GM13976 (cell line): ENCODE measurements at places on chromosomes 4 and X.
A peak's percentile ranks its signal among the peaks of the same experiment; 100 is the strongest.

- DNase-seq, result no peak
These were observed 44.2 kb downstream of the TBC1D14 start for GRCh38 chr4:6953751-6954380.

DNA sequence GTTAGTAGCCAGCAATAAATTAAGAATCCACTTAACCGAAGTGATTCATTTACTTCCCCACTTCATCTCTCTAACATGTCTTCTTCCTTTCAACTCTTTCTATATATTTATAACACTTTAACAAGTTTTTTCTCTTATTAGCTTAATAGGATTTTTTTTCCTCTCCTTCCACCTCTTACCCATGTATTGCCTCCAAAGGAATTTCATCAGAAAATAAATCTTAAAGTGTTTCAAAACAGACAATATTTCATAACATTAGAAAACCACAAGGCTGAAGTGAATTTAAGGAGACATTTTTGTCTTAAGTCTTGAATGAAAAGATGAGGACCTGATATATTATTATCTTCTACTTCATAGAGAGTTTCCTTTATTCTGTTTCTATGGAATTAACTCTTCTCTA is 101.5 kb downstream of the PDGFC start:
- no peak for DNase-seq

DNA sequence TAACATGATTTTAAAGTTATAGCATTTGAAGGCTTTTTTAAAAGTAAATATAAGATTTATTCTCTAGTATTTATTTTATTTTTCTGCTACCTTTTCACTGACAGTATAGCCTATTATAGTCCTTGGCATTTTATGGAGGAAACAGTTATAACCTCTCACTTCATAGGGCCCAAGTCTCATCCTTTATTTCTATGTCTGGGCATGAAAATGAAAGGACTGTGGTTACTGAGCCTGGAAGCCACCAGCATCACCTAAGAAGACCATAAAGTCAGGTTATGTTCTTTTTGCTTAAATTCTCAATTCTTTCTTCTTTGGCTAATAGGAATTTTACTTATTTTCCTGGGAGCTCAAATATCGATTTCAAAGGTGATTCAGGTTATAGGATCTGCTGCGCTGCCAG is 494.7 kb upstream of the TECRL start:
- DNase-seq, result no peak

DNA sequence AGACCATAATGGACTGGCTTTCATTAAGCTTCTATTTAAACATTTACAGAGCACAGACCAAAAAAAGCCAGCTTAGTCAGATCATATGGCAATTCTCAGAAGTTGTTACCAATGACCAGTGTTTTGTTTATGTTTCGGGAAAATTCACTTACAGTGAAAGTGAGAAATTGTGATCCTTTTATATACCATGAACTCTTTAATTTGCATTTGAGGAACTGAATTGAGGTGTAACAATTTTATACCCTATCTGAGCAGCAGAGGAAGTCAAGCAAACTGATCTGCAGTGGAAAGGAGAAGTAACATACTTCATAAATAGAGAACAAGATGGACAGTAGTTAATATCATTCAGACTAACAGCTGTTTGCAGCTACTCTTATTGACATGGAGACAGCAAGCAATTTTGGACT is 97.1 kb downstream of the TMA16 start:
- peak; percentile 32 for DNase-seq

- no peak for DNase-seq
These were observed 732.6 kb upstream of the LCORL start for GRCh38 chr4:18754180-18754579.

DNA sequence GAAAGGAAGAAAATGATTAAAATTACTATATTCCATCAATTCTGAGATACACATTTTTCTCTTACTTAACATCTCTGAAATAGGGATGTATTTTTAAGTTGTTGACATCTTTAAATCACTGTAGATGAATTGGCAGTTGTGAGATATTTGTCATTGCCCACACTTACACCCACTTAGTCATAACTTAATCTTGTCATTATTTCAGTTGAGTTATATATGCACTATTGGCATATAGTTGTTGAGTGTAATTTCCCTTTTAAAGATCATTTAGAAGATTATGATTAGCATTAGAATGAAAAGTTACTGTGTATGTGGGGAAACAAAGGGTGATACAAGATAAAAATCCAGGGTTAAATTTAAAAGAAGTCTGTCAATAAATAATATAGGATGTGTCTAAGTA is 2.2 kb downstream of the AIMP1 start:
- no peak for DNase-seq

GRCh38 chr4:88937081-88937480 is 119.9 kb downstream of the FAM13A start:
- DNase-seq, result no peak

DNA sequence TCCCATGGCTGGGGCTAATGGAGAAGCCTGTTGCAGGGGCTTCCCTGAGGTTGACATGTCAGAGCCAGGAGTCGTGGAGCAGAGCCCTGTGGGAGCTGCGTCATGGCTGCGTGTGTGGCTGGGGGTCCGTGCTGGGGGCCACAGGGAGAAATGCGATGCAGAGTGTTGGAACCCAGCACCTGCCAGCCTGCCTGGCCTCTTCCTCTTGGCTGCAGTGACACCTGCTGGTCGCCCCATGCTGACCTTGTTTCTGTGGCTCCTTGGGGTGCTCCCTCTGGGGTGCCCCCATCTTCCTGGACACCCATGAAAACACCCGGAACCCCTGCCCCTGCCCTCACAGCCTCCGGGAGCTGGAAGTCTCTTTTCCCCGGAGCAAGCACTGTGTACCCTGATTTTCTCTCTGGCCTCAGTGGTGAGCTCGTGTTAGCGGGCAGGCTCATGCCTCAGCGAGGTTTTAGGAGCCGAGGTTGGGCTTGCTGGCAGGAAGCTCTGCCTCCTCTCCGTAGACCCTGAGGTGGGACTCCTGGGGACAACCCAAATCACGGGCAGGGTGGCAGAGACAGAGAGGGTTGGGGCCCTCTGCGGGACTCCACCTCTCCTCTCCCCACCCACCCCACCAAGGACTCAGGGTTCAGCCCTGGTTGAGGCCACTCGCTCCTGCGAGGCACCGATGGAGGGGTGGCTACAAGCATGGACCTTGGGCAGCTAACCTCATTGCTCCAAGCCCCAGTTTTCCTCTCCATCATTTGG is 103.7 kb downstream of the SORCS2 start:
- peak; percentile 74 for DNase-seq

DNA sequence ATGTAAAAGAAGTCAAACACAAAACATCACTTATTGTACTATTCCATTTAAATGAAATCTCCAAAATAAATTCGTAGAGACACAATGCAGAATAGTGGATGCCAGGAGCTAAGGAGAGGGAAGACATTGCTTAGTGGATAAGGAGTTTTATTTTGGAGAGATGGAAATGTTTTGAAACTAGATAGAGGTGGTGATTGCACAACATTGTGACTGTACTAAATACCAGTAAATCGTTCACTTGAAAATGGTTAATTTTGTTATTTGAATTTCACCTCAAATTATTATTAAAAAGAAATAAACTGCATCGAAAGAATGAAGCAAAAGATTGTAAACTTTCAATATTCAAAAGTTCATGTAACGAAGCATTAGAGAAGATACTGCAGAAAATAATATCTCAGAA is 9.7 kb upstream of the ACSL4 start:
- DNase-seq, result no peak

- no peak for DNase-seq
These were observed 94.9 kb upstream of the SHISA3 start for GRCh38 chr4:42302348-42302747.

- DNase-seq, result peak; percentile 11
These were observed 737.5 kb upstream of the MAGEB2 start for GRCh38 chrX:29477878-29478277.

- DNase-seq, result no peak
These were observed 84.6 kb downstream of the SYNPO2 start for GRCh38 chr4:118973295-118973694.

DNA sequence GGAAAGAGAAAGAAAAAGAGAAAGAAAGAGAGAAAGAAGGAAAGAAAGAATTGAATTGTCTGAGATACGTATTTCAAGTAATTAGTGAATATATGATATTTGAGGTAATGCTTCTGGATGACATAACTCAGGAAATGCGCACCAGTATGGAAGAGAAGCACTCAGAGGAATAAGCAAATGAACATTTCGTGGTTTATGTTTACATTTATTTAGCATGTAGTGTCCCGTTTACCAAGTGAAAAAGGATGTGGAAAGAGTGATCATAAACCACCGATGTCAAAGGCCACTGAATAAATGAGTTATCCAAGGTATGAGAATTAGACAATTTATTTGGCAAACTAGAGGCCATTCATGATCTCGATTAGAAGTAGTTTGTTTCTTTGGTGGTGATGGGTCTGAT is 200.4 kb downstream of the ARAP2 start:
- DNase-seq, result no peak

GRCh38 chr4:184288451-184289178 is 70.9 kb upstream of the ENPP6 start:
- DNase-seq, result peak; percentile 55

DNA sequence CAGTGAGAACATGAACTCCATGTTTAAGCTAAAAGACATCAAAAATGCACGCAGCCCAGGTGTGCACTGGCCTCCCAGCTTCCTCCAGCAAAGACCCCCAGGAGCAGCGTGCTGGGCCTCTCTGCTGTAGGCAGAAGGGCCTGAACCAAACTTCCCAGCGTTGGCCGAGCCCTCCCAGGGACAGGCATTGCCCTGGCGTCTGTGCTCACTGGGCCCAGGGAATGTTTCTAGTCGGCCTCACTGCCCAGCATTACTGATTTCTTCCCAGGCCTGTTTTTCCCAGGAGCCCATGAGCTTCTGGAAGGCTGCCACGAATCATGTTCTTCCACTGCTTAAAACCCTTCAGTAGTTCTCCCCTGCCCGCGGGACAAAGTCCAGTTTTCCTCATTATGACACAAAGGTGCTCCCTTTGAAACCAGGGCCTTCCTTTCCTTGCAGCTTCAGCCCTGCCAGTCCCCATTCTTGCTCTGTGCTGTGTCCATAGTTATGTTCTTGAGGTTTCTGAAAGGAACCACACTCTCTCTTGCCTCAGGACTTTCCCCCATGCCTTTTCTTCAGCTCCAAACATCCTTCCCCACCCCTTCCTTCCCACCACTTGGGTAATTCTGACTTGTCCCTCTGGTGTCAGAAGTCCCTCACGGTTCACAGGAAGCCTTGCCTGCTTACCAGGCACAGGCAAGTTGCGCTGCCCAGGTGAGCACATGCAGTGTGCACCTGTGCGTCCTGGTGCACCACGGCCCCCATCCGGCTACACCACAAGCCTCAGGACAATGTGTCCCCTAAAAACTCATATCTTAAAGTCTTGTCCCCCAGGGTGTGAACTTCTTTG is 93.4 kb upstream of the ENPP6 start:
- no peak for DNase-seq

GRCh38 chr4:99762728-99763127 is 53.9 kb upstream of the DAPP1 start:
- no peak for DNase-seq

DNA sequence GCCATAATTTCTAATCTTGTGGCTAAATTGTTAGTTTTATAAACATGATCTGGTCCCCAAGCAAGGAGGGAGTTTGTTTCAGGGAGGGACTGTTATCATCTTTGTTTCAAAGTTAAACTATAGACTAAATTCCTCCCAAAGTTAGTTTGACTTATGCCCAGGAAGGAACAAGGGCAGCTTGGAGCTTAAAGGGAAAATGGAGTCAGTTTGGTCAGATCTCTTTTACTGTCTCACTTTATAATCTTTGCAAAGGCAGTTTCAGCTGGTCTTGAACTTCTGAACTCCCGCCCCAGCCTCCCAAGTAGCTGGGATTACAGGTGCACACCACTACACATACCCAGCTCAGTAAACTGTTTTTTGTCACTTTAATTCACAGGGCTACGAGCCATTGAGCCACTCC is 214.7 kb downstream of the ZNF674 start:
- DNase-seq, result no peak

DNA sequence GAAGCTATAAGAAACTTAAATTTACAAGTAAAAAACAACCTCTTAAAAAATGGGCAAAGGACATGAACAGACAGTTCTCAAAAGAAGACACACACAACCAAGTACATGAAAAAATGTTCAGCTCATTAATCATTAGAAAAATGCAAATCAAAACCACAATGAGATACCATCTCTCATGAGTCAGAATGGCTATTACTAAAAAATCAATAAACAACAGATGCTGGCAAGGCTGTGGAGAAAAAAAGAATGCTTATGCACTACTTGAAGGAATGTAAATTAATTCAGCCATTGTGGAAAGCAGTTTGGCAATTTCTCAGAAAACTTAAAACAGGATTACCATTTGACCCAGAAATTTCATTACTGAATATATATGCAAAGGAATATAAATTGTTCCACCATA is 666.3 kb upstream of the GRIA3 start:
- no peak for DNase-seq

DNA sequence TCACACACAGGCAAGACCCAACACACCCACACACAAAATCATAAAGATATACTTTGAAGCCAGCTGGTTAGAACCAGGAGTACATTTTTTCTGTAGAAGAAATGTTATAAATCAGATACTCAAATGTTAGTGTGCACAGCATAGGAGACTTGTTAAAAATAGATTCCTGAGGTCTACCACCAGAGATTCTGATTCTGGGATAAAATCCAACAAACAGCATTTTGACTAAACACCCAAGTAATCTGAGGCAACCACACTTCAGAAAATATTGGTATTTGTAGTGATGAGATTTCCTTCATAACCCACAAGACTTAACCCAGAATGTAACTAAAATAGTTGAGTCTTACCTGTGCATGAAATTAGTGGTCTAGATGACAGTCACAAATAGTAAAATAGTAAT is 301.8 kb downstream of the HNRNPD start:
- no peak for DNase-seq

- DNase-seq, result no peak
These were observed 321.9 kb upstream of the PRPS2 start for GRCh38 chrX:12469296-12469695.

DNA sequence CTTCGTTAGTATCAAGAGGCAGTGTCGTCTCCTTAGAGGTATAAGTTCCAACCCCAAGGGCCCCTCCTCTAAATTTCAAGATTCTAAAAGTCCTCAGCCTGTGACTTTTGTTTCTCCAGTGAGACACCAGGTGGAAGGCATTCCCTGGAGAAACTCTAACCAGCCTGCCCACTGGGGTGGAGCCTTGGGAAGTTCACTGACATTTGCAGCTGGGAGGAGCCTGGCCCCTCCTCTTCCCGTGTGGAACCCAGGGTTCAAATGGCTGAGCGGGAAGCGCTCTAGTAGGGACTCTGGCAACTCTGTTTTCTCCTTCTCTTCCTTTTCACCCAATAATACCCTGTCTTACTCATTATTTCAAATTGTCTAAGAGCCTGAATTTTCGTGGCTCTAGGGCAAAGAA is 325.0 kb downstream of the TLL1 start:
- no peak for DNase-seq

DNA sequence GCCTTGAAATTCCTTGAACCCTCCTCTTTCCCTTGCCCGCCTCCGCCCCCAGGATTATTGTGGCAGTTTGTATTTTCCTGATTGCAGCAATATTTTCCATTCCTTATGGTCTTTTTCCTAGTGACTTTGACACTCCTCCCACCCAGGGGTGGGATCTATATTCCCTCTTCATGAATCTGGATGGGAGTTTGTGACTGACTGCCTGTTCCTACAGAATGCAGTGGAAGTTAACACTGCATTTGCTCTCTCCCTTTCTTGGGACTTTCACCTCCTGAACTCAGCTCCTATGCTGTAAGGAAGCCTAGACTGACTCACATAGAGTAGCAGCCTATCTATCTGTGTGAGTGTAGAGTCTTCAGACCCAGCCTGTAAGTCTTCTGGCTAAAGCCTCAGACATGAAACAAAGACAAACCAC is 2.2 kb downstream of the FUNDC2 start:
- DNase-seq, result no peak
